ENCODE measurements at places on chromosomes 6 and 20.

DNA sequence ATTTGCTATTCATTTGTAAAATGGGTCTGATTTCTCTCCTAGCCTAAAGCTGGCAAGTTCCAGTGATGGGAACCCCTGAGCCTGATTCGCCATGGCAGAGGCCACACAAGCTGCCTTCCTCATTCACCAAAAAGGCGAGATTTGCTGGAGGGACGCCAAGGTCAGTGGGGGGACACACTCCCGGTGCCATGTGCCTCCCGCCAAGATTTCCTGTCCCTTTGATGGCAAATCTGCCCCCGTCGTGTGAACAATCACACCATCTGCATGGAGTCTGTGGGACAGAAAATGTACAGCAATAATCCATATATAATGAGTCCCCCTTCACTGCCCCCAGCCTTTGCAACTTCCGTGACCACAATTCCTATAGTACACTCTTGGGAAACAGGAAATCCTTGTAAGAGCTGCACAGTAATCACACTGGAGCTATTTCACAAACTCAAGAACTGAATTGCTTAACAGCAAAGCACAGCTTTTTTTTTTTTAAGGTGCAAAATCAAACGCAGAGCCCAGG is 15.7 kb upstream of the IGF2R start:
- DNase-seq = peak; percentile 93

DNA sequence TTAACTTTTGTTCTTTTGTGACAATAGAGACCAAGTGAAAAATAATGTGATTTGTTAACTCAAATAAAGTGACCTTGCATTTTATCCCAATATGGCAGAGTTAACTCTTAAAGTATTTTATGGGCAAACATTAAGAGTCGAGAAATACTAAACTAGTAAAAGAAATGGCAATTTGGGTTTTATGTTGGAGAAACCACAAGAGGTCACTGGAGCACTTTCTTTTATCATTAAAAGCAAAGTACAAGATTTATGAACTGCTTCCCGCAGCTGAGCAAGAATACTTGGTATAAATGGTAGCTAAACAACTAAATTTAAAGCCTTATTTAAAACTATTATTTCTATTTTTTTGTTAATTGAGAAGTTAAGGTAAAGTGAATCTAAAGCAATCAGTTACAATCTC is 33.5 kb upstream of the MCM9 start:
- no peak for DNase-seq

- no peak for DNase-seq
These were observed 594.5 kb upstream of the MAP3K7 start for GRCh38 chr6:91181416-91181815.

DNA sequence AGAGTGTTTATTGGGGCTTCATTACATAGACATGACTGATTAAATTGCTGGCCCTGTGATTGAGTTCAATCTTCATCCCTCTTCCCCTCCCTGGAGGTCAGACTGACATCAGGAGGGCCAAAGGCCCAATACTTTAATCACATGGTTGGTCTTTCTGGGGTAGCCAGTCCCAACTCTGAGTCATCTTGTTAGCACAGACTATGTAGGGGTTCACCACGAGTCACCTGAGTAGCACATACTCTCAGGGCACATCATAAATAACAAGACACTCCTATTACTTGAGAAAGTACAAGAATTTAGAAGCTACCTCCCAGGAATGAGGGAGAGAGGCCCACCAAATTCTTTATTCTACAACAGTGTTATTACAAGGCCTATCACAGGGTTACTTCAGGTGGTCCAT is 11.3 kb downstream of the GINS1 start:
- peak; percentile 11 for DNase-seq

DNA sequence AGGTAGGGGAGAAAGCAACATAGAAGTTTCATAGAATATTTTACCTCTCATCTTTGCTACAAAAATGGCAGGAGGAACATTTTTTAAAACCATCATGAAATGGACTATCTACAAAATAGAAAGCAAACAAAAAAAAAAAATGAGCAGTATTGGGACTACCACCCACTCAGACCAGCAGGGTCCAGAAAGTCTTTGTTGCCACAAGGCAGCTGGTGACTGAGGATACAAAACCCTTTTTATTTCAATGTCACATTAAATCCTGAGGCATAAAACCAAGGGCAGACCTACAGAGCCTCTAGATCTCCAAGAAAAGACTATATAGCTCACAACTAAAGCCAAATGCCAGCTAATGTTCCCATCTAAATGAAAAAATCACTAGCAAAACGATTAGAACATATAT is 282.2 kb downstream of the PTPRK start:
- no peak for DNase-seq

DNA sequence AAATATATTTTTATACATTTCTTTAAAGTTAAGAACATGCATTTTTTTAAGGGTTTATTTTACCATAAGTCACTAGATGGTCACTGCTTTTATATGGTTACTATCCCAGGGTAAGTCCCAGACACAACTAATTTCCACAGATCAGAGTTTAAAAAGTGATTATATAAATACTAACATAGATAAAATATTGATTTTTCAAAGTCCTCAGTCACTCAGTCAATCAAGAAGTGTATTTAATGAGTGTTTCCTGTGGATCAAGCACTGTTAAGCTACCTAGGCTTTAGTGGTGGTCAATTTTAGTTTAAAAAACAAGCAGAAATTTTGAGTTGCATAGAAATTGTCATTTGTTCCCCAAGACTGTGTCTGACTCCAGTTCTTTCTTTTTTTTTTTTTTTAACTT is 399.5 kb upstream of the SYNCRIP start:
- DNase-seq = no peak

GRCh38 chr6:28264834-28265401 is 2.0 kb upstream of the ZSCAN26 start:
- no peak for DNase-seq

GRCh38 chr6:89934685-89935366 is 40.6 kb downstream of the GJA10 start:
- DNase-seq = no peak

DNA sequence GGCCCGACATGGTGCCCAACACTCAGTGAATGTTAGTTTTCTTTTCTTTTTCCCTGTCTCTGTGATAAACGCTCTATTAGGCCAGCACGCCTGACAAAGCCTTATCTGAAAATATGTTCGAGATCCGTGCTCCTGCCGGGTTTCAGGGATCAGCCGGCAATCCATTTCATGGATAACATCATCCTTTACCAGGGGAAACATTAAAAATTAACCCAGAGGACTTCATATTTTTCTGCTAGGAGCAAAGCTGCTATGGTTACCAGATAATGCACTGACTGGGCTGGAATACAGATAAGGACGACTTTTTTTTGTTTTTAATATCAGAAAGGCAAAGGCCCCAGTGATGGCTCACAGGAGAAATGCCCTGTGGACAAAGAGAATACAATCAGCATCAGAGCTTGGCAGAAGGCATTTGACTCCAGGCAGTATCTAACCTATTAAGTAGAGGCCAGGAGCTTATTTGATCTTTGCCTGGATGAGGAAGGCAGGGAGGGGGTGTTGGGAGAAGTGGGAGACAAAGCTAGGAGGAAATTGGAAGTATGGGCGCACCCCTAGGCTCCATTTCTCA is 482.0 kb upstream of the CHD6 start:
- no peak for DNase-seq

- DNase-seq = no peak
These were observed 193.1 kb downstream of the DOK5 start for GRCh38 chr20:54668271-54669039.

GRCh38 chr6:28347119-28347518 is 2.6 kb upstream of the ZKSCAN3 start:
- DNase-seq = no peak

Data from skeletal muscle cell (primary cell).